ENCODE measurements at places on chromosomes 12 and 14. TPM values are rescaled to one million over a fixed set of nuclear protein-coding genes. Genes with fewer than 3 reads are reported as not detected.

- DNase-seq = no peak
Observed at GRCh38 chr14:45123271-45123670, 11.0 kb downstream of the FKBP3 start.

DNA sequence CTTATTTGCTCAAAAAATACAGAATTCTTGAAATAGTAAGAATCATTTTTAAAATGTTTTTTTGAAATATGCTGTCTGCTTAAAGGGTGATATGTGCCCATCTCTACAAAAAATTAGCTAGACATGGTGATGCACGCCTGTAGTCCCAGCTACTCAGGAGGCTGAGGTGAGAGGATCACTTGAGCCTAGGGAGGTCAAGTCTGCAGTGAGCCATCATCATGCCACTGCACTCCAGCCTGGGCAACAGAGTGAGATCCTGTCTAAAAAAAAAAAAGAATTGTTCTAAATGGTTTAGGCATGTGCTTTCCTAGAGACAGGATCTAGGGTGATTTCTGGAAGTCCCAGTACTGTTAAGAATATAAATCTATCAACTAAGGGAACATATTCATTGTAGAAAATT lies 75.6 kb upstream of the HECTD1 start:
- no peak for DNase-seq

KITLG gene
- 17.2 TPM for total RNA-seq

GRCh38 chr12:46386360-46386867 lies 13.8 kb upstream of the SLC38A2 start:
- DNase-seq = no peak

CEBPE gene
- total RNA-seq = not detected

DNA sequence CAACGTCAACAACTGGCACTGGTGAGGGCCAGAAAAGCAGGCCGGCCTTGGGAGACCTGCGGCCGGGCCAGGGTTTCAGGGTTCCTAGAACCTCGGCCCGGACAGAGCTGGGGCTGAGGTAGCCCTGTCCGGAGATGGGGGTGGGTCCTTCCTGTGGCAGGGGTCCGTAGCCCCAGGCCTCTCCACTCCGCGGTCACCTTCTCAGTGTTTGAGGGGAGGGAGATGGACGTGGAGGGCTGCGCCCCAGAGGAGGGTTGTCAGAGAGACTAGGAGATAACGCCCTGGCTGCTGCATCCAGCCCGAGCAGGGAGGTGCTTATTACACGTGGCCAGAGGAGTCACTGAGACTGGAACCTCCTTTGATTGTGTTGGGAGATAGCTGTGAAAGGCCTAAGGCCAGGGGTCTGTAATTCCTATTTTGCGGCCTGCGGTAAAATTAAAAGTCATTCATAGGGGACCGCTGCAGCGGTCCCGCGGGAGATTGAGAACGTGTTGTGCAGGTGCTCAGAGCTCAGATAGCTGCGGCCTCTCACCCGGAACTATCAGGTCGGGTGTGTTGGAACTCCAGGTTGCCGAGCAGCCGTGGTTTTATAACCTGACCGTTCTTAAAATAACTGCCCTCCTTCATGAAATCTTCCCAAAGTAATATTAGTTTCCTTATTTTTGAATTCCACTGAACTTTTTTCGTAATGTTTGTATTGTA lies 507 bp downstream of the AHSA1 start:
- no peak for DNase-seq

TMEM233 gene
- total RNA-seq = 2.4 TPM

DNA sequence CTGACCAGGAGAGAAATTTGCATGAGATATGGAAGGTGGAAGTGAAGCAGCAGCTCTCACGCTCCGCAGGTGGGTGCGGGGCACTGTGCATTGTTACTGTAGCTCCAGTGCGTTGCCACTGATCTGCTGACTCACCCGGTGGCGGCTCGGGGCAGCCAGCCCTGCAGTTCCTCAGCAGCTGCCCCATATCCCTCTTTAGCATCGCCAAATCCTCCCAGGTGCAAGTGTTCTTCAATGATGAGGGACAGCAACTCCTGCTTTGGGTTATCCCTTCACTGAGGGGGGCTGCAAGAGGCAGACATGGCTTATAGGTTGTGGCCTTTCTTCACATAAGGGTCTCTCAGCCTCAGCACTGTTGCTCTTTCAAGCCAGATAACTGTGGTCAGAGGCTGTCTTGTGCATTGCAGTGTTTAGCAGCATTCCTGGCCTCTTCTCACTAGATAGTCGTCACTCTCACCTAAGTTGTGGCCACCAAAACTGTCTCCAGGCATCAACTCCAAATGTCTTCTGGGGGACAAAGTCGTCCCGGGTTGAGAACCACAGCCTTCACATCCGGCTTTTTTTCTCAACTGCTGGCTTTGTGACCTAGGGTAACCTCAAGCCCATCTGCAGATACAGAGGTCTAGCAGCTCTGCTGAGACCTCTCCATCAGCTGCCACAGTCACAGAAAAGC lies 180.8 kb downstream of the EFCAB11 start:
- DNase-seq = peak; percentile 53

GRCh38 chr12:111444925-111445725 lies 39.4 kb downstream of the SH2B3 start:
- DNase-seq = peak; percentile 54

CPNE6 gene
- total RNA-seq = 1.5 TPM

- DNase-seq = no peak
Observed at GRCh38 chr12:112822056-112822455, 30.5 kb downstream of the RPH3A start.

MYH6 gene
- total RNA-seq = not detected

DNA sequence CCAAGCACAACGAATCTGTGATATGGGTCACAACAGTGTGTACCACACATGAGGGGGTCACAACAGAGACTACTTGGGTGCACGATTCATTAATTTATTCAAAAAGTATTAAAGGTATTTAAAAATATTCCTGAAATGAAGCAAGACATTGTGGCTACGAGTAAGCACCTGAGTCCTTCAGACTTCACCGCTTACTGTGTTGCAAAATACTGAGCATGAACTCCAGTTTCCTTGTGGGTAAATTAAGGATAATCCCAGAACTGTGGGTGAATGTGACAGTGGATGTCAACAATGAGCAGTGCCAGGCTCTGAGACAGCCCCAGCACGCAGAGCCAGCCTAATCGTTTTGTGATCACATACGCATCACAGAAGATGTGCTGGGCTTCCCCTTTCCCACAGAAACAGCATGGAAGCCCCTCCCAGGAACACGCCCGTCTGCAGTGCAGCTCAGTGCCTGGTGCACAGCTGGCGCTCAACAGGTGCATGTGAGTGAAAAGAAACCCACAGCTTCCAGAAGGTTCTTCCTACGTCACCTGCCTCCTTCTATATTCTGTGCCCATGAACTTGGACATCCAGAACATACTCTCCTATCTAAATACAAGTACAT lies 29.1 kb downstream of the CDC42BPB start:
- DNase-seq = no peak

DNA sequence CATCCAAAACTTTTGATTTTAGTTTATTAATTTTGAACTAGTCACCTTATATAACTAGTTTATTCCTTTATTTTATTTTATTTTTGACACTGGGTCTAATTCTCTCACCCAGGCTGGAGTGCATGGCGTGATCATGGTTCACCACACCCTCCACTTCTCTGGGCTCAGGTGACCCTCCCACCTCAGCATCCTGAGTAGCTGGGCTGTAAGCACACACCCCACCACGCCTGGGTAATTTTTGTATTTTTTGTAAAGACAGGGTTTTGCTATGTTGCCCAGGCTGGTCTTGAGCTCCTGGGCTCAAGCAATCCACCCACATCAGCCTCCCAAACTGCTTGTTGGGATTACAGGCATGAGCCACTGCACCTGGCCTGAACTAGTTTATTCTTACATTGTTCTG lies 17.3 kb downstream of the PCNX1 start:
- no peak for DNase-seq

DNA sequence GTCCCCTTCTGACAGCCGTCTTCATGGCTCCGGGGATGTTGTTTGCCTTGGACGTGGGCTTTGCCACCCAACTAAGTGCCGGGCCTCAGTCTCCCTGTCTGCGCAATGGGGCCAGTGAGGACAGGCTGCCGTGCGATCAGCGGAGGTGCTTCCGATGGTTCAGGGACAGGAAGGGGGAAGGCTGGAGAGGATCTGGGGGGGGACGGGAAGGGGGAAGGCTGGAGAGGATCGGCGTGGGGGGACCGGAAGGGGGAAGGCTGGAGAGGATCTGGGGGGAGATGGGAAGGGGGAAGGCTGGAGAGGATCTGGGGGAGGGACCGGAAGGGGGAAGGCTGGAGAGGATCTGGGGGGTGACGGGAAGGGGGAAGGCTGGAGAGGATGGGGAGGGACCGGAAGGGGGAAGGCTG lies 3.4 kb downstream of the MMP17 start:
- DNase-seq = no peak

DNA sequence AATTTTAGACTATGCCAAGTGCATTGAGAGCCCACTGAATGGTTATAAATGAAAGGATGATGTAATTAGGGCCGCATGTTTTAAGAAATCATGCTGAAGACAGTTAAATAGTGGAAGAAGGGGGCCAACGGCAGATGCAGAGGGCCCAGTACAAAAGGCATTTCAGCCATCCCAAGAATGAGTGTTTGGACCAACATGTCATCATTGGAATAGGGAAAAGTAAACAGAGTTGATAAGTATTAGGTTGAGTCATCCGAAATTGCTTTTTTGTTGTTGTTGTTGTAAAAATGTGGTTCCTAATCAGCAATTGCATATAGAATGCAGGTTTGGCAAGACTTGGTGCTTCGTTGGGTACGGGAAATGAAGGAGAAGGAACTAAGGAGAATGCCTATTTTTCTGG lies 29.5 kb downstream of the BMP4 start:
- DNase-seq = no peak

GRCh38 chr14:57987596-57988300 lies 121.9 kb upstream of the SLC35F4 start:
- DNase-seq = no peak

AMN1 gene
- 16.6 TPM for total RNA-seq

DNA sequence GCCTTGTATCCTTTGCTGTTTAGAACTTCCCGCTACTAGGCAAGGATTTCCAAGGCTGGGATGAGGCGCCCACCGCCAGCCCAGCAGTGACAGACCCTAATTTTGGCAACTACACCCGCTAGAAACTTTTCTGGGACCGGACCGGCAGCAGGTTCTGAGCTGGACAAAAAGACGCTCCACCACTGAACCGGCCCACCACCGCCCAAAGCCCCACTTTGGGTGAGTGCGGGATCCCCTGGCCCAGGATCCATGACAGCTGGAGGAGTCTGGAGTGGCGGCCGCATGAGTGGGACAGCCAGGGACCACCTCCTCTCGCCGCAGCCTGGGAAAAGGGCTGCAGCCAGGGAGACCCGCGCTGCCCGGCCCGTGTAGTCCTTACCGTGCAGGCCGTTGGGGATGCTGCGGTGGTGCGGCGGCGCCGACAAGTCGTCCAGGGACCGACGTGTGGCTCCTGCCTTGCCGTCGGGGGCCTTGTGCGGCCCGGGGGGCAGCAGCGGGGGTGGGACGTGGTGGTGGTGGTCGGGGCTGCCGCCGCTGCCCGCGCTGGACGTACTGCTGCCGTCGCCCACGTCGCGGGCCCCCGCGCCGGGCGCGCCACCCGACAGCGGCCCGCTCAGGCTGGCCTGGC lies 1.1 kb downstream of the CCDC85C start:
- no peak for DNase-seq

GRCh38 chr14:75837151-75837787 lies 144.5 kb downstream of the TGFB3 start:
- DNase-seq = no peak

All from ureter (tissue), 1 donor.